ENCODE measurements at places on chromosomes 4 and X.

GRCh38 chr4:92182736-92183407, 120.9 kb upstream of the GRID2 start:
- DNase-seq: no peak

DNA sequence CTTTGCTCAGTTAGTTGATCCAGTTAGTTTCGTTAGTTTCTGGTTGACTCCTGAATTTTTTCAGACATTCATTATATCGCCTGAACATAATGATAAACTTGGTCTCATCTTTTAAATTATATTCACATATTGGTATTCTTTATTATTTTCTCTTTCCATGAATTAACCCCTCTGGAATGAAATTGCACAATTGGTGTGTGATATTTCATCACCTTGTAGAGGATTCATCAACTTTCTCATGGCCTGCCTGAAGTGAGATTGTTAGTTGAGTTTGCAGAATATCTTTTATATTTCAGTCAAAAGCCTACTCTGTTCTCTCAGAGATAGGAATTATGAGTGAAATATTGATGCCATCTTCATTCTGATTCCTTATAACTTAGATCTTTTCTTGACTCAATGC, 1160.6 kb upstream of the AGA start:
- DNase-seq: no peak

GRCh38 chrX:149541521-149542047, 772 bp downstream of the EOLA1 start:
- peak; percentile 4 for DNase-seq

DNA sequence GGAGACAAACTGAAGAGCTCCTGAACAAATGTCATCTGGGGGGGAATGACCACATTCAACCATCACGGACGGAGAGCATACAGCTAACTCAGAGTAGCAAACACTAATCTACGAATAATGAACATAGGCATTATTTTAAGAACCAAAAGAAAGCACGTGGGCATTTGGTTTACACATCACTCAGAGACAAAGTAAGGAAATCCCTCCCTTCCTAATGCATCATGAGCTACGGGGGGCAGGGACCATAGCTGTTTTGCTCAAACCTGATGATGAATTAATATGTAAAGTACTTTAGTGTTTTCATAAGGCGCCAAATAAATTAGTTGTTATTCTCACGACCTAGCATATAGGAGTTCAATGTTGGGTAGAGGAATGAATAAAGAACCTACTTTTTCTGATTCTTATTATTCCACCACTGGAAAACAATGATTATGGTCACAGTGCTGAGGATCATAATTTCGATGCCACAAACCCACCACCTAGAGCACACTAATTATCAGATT, 11.7 kb upstream of the TMEM156 start:
- DNase-seq: no peak

DNA sequence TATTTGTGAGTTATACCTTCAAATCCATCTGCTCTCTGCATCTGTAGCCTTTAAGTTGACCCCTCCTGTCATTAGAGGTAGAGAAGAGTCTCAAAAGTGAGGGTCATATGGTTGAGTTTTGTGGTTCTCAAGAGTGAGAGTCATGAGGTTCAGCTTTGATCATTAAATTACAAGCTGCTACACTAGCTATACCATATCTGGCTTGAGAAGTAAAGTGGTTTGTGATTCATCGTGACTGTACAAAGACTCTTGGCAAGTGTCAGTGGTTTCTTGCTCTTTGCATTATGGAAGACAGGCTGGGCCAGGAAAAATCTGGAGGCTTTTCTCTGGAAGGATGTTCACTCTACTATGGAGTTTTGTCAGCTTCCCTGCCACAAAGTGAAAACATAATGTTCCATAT, 170.6 kb downstream of the ZC4H2 start:
- no peak for DNase-seq

- DNase-seq: no peak
Measured at GRCh38 chrX:12961196-12961718, 13.7 kb upstream of the TMSB4X start.

DNA sequence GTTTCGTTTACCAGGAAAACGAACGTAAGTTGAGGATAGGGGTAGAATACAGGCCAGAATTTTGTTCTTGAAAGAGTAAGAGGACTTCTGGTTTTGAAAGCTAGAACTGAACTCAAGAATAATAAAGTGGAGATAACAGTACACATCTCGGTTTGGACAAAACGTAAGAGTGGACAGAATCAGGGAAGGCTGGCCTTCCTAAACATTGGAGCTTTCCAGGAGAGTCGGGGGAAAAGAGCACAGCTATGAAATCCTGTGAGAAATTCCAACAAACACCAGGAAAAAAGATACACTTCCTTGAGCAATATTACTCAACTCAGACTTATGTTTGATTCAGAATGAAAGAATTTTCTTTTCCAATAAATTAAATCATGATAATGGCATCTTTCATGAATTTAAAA, 1.2 kb downstream of the CTSO start:
- peak; percentile 46 for DNase-seq

- no peak for DNase-seq
Measured at GRCh38 chr4:167221084-167221483, 13.2 kb downstream of the SPOCK3 start.

- DNase-seq: no peak
Measured at GRCh38 chrX:78118628-78119027, 14.6 kb downstream of the PGK1 start.

DNA sequence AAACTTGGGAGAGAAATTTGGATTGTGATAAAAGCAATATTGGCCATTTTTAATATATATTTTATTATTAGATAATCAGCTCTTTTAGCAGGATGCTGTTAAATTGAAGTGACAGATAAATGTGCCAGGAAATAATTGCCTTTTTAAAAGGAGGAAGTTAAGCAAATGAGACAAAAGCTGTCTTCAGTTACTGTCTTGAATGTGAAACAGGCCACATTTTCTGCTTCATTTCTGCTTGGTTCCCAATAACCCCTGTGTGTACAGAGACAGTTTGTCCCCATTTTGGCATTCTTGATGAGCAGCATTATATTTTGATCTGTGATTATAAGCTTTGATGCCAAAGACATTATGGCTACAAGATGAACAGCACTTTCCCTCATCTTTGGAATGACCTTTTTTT, 953 bp downstream of the EPGN start:
- DNase-seq: no peak

DNA sequence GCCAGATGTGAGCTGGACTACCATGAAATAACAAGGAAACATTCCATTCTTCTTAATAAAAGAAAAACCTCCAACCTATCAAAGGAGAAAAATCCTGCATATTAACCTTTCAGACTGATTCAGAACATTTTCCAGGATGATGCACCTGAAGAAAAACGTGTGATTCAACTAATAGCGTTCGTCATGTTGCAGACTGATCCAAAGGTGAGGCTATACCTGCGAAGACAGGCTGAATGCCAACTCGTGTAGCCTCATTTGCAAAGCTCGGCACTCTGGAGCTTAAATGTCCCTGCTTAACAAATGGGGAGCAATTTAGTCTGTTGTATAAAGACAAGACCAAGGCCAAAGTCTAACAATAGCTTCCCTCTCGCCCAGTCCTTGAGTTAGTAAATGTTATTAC, 172.0 kb upstream of the NOCT start:
- no peak for DNase-seq

DNA sequence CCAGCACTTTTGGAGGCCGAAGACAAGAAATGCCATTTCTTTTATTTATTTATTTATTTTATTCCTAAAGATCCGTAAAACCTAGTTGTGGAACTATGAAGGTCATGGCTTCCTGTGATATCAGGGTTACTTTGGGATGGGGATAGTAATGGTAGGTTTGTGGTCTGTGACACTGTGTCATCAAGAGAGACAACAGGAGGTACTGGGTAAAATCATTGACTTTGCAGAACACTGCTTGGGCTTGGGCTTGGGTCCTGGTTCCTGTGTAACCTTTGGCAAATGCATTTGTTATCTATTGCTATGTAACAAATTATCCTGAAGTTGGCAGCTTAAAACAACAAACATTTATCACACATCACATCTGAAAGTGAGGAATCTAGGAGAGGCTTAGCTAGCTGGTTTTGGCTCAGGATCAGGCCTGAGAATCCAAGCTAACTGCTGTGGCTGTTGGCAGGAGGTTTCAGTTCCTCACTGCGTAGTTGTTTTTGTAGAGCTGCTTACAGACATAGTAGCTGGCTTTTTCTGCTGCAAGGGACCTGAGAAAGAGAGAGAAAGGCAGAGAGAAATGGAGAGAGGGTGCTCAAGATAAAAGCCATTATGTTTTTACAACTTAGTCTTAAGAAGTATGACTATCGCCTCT, 576.4 kb upstream of the SLIT2 start:
- DNase-seq: peak; percentile 18

DNA sequence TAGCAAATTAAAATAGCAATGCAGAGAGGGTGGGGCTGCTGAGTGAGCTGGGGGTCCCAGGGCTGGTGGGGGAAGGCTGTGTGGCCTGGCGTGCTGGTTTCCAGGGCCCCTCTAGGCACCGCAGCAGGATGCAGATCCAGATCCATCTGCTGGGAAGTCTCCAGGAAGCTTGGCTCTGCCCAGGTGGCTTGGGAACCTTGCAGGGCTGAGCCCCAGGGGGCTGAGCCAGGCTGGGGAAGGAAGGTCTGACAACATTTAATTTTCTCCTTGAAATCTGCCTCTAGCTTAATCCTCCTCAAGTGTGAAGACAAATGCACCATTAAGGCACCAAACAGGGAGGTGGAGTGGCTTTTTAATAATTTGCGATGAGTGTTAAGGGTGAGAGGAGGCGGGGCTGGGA, 31.7 kb downstream of the SORCS2 start:
- DNase-seq: no peak

DNA sequence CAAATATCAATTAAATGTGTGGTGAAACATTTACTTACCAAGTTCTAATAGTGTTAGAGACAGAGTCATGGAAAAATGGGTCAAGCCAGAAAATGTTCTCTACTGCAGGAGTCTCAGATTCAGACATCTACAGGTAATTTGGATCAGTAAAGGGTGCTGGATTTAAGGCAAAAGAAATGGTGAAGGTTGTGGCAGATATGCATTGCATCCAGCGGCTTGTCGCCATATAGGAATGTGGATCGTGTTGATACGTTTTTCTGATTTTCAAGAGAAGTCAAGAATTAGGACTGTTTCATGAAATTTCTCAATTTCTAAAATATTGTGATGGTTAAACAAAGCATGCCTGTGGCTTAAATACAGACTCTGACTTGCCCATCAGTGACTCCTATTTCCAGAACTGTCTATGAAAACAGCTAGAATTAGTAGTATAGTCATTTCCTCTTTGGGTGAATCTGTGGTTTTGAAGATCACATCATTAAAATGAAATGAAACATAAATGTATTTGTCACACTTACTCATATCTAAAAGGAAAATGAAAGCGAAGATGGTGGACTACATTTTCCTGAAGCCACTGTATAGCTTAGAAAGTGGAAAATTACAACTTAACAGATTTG, 110.1 kb upstream of the VEGFC start:
- DNase-seq: peak; percentile 71

DNA sequence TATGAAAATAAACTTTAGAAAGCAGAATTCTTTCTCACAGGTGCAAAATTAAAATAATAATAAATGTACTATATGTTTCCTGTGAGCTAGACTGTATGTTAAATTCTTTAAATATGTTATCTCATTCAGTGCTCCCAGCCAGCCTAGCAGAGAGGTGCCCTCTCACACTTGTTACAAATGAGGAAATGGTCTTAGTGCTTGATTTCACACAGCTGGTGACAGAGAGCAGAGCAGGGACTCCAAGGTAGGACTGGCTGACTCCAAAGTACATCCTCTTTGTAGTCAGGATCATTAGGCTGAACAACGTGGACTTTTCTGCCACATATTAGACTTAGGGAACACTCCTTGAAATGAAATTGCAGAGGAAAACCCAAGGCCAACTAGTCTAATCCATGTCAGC, 72.0 kb upstream of the HHIP start:
- no peak for DNase-seq

GRCh38 chr4:1879485-1879884, 8.3 kb downstream of the NSD2 start:
- DNase-seq: no peak

GRCh38 chr4:6546681-6547447, 28.1 kb upstream of the MAN2B2 start:
- DNase-seq: peak; percentile 59

DNA sequence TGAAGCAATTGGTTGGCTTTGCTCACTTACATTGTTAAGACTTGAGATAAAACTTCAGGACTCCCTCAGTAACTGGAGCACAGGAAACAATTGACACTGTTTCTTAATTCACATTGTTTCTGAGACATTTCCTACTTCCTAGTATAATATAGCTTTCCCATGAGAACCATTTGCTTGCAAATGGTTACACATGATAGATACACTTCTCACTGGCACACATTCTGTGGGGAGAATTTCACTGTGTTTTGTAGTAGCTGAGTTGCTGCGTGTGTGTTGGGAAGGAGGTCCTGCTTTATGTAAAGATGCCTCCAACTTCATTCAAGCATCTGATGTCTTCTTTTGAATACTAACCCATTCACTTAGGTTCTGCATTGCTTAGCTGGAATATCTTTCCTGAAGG, 85.3 kb upstream of the SLC4A4 start:
- no peak for DNase-seq

DNA sequence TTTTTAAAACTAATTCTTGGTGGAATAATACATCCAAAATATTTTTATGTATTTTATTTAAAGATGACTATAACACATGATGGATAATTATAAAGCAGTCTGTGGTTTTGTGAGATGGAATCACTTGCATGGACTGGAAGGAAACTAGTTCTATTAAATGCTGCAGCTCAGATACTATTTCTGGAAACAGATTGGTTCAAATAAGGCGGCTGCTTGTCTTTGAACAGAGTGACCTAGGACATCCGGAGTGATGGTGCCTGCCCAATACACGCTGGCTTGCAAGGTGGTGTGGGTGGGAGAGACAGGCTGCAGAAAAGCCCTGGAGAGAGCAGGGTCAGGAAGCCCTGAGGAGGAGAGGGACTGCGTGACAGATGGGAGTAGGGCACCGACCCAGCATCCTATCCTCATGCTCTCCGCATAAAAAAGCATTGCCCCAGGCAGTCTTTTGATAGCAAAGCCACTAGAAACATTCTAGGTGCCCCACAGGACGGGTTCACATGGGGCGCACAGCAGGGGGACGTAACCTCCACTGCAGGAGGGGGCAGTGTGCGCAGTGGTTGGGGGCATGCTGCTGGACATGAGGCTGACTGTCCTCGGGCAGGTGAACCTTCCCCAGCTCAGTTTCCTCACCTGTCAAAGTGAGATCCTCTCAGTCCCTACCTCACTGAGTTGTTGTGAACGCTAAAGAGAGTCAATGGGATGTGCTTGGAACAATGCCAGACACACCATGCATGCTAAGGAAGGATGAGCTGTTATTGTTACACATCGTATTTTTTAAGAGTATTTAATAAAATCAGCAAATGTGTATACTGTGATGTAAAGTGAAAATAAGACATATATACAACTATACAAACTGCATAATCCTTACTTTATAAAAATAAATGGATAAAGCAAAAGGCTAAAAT, 71.3 kb downstream of the EVC2 start:
- DNase-seq: no peak

- DNase-seq: no peak
Measured at GRCh38 chr4:122836941-122837340, 10.3 kb downstream of the FGF2 start.

GRCh38 chr4:110886270-110886669, 263.4 kb upstream of the PITX2 start:
- DNase-seq: no peak

GRCh38 chr4:3225071-3225850, 23.7 kb upstream of the MSANTD1 start:
- no peak for DNase-seq

Data from fibroblast of gingiva (primary cell).